ENCODE measurements at places on chromosomes 11 and 22. TPM values are rescaled to one million over a fixed set of nuclear protein-coding genes. Genes with fewer than 3 reads are reported as not detected.

Gene ARFGAP3
- 113 TPM for total RNA-seq

Gene KCNJ5
- total RNA-seq, result 2.7 TPM

Gene SCGB1A1
- total RNA-seq, result not detected

Gene TSPAN18
- total RNA-seq, result 0.07 TPM

Gene CREB3L1
- total RNA-seq, result 1.5 TPM

Gene PGR
- not detected for total RNA-seq

Gene ANO3
- total RNA-seq, result not detected

Gene RBM4B
- 21.5 TPM for total RNA-seq

Gene TMEM191C
- total RNA-seq, result 0.85 TPM

Gene CSF2RB
- total RNA-seq, result under 0.01 TPM

Gene KRTAP5-1
- not detected for total RNA-seq

Gene C11orf54
- total RNA-seq, result 11.0 TPM

Gene MS4A7
- not detected for total RNA-seq

Gene GRAMD1B
- total RNA-seq, result under 0.01 TPM

Gene TBC1D10A
- 23.1 TPM for total RNA-seq

Gene FIBIN
- 24.2 TPM for total RNA-seq

Gene NXF1
- total RNA-seq, result 14.0 TPM

Gene CADM1
- 5.1 TPM for total RNA-seq

Gene IGSF22
- 0.28 TPM for total RNA-seq

Gene NXPE1
- not detected for total RNA-seq
